ENCODE measurements at places on chromosomes 5 and 9. TPM values are rescaled to one million over a fixed set of nuclear protein-coding genes. Genes with fewer than 3 reads are reported as not detected.

SNCAIP gene
- 4.0 TPM for total RNA-seq

CAST gene
- total RNA-seq, result 260 TPM

IL17B gene
- total RNA-seq, result not detected

CHSY3 gene
- total RNA-seq, result 5.7 TPM

DNA sequence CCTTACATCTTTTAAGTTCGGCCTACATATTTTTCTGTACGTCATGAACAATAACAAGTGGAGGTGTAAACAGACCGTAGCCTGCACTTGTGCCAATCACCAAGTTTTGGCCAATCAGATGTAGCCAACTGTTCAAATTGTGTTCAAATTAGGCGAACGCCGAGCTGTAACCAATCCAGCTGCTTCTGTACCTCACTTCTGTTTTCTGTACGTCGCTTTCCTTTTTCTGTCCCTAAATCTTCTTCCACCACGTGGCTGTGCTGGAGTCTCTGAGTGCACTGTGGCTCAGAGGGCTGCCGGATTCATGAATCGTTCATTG lies 26.4 kb downstream of the TRIM14 start:
- no peak overlapping the region for H3K27ac ChIP-seq
- H3K36me3 ChIP-seq, result no peaks in the 10 kb centered on the region
- H3K4me3 ChIP-seq, result no peak overlapping the region
- no peak for DNase-seq

DNA sequence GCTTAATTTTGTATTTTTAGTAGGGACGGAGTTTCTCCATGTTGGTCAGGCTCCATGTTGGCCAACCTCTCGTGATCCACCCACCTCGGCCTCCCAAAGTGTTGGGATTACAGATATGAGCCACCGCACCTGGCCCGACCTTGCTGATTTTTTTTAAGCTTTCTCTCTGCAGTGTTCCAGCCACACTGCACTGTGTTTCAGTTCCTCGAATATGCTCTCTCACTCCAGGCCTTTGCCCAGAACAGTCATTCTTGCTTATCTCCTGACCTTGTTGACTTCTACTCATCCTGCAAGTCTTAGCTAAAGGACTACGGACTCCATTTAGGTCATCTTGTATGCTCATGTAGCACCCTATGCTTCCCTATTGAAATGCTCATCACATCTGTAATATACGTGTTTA lies 3.3 kb downstream of the SNAPC3 start:
- DNase-seq, result no peak
- no peak overlapping the region for H3K4me3 ChIP-seq
- peaks cover 27% of the 10 kb centered on the region for H3K4me1 ChIP-seq
- H3K27ac ChIP-seq, result no peak overlapping the region
- H3K36me3 ChIP-seq, result peaks cover 26% of the 10 kb centered on the region
- H3K27me3 ChIP-seq, result no peaks in the 10 kb centered on the region

- no peaks in the 10 kb centered on the region for H3K4me1 ChIP-seq
- no peak overlapping the region for H3K4me3 ChIP-seq
- no peaks in the 10 kb centered on the region for H3K27me3 ChIP-seq
- no peak overlapping the region for H3K27ac ChIP-seq
Observed at GRCh38 chr5:153086486-153086885, 404.0 kb upstream of the GRIA1 start.

GRCh38 chr5:58543723-58544122 lies 39.2 kb upstream of the RAB3C start:
- H3K36me3 ChIP-seq, result no peaks in the 10 kb centered on the region
- no peaks in the 10 kb centered on the region for H3K27me3 ChIP-seq
- H3K4me1 ChIP-seq, result no peaks in the 10 kb centered on the region
- DNase-seq, result no peak

DNA sequence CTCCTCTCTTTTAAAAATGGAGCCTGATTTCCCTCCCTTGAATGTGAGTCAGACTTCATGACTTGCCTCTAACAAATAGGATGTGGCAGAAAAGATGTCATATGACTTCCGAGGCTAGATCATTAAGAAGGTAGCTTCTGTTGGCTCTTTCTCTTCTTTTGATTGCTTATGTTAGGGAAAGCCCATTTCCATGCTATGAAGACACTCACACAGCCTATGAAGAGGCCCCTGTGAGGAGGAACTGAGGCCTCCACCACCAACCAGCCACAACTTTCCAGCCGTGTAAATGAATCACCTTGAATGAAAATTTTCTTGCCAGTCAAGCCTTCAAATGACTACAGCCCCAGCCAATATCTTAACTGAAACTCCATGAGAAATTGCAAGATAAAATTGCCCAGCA lies 413.4 kb downstream of the TMEM38B start:
- no peak overlapping the region for H3K4me3 ChIP-seq
- DNase-seq, result no peak
- H3K36me3 ChIP-seq, result no peaks in the 10 kb centered on the region

DNA sequence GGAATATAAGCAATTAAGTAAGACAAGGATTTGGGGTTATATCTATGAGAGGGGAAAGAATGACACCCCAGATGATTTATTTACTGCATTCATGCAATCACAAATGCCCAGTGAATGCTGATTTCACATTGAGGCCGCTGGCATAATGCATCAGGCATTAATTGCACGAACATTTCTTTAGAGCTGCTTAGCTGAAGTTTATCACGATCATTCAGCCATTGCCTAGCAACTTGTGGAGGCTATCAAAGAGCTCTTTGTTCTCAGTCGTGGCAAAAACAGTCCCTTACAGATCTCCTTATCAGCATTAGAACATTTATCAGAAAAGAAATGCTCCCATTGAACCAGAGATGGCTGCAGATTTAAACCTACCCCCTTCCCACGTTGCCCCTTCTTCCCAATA lies 88.7 kb upstream of the PRRC1 start:
- H3K4me1 ChIP-seq, result no peaks in the 10 kb centered on the region
- no peaks in the 10 kb centered on the region for H3K27me3 ChIP-seq
- no peak for DNase-seq

GRCh38 chr9:17739736-17740135 lies 160.9 kb downstream of the SH3GL2 start:
- no peak overlapping the region for H3K4me3 ChIP-seq
- no peak for DNase-seq
- H3K36me3 ChIP-seq, result no peaks in the 10 kb centered on the region
- H3K27ac ChIP-seq, result no peak overlapping the region

DNA sequence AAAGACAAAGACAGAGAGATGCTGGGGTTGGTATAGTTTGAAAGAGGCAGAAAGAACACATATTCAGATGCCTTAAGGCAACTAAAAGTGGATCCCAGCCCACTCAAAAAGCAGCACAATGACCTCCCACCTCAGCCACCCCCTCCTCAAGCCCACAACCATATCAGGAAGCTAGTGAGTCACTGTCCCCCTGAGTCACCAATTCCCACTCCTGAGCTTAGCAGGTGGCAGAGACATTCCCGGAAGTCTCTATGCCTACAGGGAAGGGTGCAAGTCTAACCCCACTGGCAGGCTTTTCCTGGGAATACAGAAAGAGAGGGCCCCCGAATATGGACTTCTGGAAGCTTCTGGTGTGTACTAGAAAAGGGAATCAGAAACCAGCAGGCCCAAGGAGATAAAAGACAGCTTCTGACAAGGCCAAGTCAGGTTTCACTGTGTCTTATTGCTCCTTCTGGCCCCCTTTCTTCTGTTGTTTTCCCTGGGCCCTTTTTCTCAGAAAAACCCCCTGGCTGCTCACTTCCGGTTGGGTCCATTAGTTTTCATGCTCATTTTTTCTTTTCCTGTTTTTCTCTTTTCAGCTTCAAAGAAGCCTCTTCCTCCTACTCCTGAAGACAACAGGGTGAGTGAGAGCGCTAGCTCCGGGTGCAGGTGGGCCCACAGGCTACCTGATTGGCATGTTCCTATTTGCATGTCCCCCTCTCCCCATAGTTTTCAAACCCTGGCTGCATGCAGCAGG lies 36.8 kb downstream of the ITK start:
- no peak overlapping the region for H3K4me3 ChIP-seq
- DNase-seq, result no peak
- no peak overlapping the region for H3K27ac ChIP-seq
- H3K27me3 ChIP-seq, result no peaks in the 10 kb centered on the region
- H3K36me3 ChIP-seq, result no peaks in the 10 kb centered on the region

GRCh38 chr9:100699668-100700067 lies 121.8 kb downstream of the CAVIN4 start:
- H3K4me1 ChIP-seq, result no peaks in the 10 kb centered on the region
- no peak overlapping the region for H3K27ac ChIP-seq
- no peaks in the 10 kb centered on the region for H3K36me3 ChIP-seq

DNA sequence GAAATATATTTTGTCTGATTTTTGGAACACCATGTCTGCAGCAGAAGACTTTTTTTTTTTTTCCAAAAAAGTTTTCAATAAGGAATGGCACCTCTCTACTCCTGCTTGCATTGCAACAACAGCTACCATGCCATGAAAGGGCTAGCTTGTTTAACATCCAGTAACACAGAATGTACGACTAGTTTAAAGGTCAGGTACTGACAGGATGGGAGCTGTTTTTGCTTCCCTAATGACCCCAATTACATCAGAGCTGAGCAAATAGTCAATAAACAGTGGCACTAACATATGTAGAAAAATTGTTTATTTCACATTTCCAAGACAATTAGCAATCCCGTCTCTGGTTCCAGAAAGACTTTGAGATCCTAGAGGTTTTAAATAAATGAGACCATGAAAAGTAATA lies 693.8 kb downstream of the NR2F1-AS1 start:
- no peaks in the 10 kb centered on the region for H3K27me3 ChIP-seq
- H3K4me3 ChIP-seq, result no peak overlapping the region
- no peaks in the 10 kb centered on the region for H3K36me3 ChIP-seq
- DNase-seq, result no peak
- no peak overlapping the region for H3K27ac ChIP-seq

DNA sequence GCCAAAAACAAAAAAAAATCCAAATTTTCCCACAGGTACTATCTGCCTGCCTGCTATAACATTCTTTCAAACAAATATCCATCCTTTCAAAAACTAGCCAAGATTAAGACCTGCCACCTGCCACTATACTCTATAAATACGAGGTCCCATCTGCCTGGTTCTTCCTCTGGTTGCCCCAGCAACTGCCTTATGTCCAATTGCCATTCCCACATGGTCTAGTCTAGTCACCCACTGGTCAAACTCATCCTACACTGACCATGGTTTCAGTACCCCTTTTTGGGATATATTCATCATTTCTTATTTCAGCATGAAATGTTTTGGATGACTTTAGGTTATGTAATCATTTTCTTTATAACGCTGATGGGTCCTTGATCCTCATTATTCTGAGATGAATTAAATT lies 95.1 kb upstream of the CCNG1 start:
- no peak overlapping the region for H3K27ac ChIP-seq
- no peak overlapping the region for H3K4me3 ChIP-seq
- H3K27me3 ChIP-seq, result no peaks in the 10 kb centered on the region
- no peaks in the 10 kb centered on the region for H3K4me1 ChIP-seq
- no peaks in the 10 kb centered on the region for H3K36me3 ChIP-seq
- no peak for DNase-seq

- no peak overlapping the region for H3K4me3 ChIP-seq
- H3K4me1 ChIP-seq, result no peaks in the 10 kb centered on the region
- no peaks in the 10 kb centered on the region for H3K27me3 ChIP-seq
- DNase-seq, result no peak
- H3K27ac ChIP-seq, result peak overlapping the region; percentile 12
Observed at GRCh38 chr5:40571729-40572128, 108.0 kb upstream of the PTGER4 start.

- H3K4me1 ChIP-seq, result no peaks in the 10 kb centered on the region
- no peak for DNase-seq
- H3K36me3 ChIP-seq, result no peaks in the 10 kb centered on the region
- H3K4me3 ChIP-seq, result no peak overlapping the region
- no peak overlapping the region for H3K27ac ChIP-seq
Observed at GRCh38 chr9:28853477-28853876, 1280.2 kb upstream of the C9orf72 start.

DNA sequence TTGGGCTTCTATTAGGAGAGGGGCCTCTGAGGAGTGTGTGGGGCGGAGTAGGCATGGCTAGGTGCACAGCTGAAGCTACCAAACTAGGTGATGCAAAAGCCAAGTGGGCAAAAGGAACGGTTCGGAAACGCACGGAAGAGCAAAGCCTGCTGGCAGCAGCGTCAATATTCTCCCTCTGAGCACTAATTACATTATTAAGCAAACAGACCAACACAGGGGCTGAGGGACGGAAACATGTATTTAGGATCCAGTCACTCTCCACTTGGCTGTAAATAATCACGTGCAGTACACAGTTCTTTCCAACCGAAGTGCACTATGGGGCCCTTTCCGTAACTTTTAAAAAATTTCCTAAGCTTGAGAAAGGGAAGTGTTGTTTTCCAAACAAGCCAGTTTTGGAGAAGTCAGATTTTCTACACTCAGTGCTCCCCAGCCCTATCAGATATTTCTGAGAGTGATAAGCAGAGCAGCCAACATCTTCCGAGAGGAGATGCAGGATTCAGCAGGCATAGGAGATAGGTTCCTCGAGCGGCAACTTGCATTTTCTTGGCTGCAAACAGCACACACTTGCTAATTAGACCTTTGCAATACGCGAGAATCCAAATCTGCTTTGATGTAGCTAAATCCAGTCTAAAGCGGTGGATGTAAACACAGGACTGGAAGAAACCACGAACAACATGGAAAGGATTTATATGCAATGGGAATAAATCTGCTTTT lies 217.2 kb upstream of the TBCA start:
- H3K36me3 ChIP-seq, result peaks cover 4% of the 10 kb centered on the region
- DNase-seq, result no peak
- H3K27me3 ChIP-seq, result no peaks in the 10 kb centered on the region
- H3K4me3 ChIP-seq, result no peak overlapping the region
- H3K27ac ChIP-seq, result no peak overlapping the region

GRCh38 chr9:135069558-135070197 lies 17.8 kb upstream of the OLFM1 start:
- H3K4me1 ChIP-seq, result no peaks in the 10 kb centered on the region
- no peak overlapping the region for H3K4me3 ChIP-seq
- no peaks in the 10 kb centered on the region for H3K36me3 ChIP-seq
- DNase-seq, result no peak
- no peak overlapping the region for H3K27ac ChIP-seq
- peaks cover 20% of the 10 kb centered on the region for H3K27me3 ChIP-seq

DNA sequence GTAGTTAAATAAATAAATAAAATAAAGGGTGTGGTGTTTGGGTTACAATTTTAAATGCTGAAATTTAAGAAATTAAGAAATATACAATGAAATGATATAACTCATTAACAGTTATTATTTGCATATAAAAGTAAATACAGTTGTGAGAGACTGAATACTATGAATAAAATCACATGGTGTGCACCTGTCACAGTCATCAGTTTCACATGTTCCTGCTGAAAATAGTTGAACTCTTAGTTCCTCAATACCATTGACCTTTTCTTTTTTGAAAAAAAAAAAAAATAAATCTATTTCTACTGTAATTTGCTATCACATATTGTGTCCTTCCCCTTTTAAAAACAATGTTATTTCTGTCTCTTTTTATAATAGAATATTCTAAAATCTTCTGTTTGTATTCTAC lies 130.9 kb upstream of the CHD1 start:
- no peaks in the 10 kb centered on the region for H3K4me1 ChIP-seq
- no peaks in the 10 kb centered on the region for H3K27me3 ChIP-seq
- DNase-seq, result no peak
- H3K36me3 ChIP-seq, result no peaks in the 10 kb centered on the region
- H3K4me3 ChIP-seq, result no peak overlapping the region
- no peak overlapping the region for H3K27ac ChIP-seq

- peaks cover 9% of the 10 kb centered on the region for H3K4me1 ChIP-seq
- DNase-seq, result no peak
- no peak overlapping the region for H3K4me3 ChIP-seq
- H3K27ac ChIP-seq, result no peak overlapping the region
Observed at GRCh38 chr5:171839112-171839511, 53.5 kb downstream of the SMIM23 start.
